Skeletal muscle cell (primary cell): ENCODE measurements at places on chromosomes 4 and X.

DNA sequence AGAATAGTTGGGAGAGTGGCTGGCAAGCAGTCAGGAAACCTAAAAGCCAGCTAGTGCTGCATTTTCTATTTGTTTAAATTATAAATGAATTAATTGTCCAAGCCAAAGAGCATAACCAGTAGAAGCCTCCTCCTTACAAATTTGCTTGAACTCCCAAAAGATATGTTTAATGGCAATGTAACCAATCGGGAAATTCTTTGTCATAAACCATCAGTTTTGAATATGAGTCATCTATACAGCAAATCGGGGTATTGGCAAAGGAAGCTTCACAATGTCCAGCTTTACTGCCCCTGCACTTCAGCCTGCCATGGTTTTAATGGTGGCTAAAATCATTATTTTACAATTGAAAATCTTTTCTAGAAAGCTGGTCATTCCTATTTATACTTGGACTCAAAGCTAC lies 216.6 kb downstream of the SHROOM3 start:
- no peak for DNase-seq

DNA sequence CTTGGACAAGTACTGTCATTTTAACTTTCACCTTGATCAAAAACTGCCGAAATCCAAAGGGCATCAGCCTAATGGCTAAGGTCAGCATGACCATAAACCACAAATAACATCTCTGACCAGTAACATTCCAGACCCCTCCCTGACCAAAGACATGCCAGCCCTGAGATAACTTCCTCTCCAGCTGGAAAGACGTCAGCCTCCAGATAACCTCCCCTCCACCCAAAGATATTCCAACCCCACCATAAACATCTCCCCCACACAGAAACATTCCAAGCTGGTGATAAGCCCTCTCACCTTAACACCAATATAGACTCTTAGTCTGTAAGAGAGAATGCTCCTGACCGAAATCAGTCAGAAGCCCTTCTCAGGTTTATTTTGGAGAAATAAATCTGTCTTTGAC lies 7.4 kb downstream of the PPP1R2C start:
- DNase-seq = no peak

- no peak for DNase-seq
Measured at GRCh38 chrX:42818151-42818921, 40.4 kb upstream of the PPP1R2C start.

DNA sequence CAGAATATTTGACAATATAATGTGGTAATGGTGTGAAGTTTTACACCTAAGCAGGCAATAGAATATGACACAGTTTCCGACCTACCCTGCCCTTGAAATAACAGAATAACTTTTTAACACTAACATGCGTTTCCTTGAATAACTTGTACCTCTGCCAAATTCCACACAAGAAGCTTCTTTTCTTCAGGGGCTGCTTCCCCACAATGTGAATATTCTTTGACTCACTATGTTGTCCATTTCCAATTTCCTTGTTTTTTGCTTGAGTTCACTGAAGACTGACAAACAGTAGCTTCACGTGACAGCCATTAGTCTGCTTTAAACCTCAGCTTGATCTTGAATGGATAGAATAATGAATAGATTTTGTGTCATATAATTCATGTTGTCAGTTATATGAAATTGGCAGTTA lies 14.3 kb downstream of the SHROOM3 start:
- DNase-seq = no peak

DNA sequence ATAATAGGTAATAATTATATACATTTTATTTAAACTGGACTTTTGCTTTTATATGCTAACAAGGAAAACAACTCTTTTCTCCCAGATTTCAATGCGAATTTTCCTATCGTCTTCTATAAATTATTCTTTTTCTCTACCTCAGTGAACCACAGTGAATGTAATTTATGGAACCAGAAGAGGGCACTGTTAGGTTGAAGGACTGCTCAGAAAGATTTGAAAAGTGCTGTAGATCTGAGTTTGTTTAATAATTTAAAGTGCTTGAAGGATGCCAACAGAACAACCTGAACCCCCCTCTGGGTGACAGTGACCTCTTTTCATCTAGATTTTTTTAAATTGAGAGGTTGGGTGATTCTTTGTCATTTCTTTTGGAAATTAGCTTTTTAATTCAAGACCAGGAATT lies 54.9 kb downstream of the PHOX2B start:
- peak; percentile 5 for DNase-seq

DNA sequence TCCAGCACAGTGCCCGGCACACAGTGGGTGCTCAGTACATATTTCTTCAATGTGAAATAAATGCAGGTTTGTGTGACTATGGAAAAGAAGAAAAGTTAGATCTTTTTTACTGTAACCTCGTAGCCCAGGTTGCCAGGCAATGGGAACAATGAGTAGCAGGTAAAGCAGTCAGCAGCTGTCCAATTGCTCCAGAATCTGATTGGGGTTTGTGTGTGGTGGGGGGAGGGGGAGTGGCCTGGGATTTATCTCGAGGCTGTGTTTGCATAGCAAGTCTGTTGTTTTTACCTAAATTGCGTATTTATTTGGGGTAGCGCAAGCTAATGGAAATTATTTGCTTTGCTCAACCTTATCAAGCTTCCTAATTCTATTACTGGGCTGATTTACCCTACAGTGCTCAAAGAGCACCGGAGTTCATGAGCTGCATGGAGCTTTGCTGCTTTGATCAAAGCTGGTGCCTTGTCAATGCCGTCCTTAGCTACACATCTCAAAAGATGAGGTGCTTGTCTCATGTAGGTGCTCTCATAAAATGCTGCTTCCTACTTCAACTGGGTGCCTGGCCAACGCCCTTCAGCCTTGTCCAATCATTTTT lies 145.0 kb upstream of the DGKK start:
- no peak for DNase-seq

DNA sequence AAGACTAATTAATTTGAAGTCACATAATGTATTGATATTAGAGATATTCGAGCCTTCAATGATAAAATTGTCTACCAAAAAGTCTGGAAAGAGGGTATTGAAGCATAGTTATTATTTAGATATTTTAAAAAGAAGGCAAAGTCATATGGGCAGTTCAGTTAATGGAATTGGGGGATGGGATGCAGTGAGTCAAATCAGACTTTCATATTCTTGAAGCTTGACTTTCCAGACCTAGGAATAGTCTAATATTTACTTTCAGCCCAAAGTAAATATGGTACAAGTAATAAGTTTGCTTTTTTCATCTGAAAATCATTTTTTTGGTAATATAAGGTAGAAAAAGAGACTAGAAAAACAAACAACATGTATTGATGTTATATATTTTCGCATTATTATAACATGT lies 2017.8 kb downstream of the C4orf33 start:
- no peak for DNase-seq

- DNase-seq = no peak
Measured at GRCh38 chrX:12115377-12115776, 22.9 kb upstream of the FRMPD4 start.

- no peak for DNase-seq
Measured at GRCh38 chr4:9685692-9686091, 95.7 kb upstream of the DRD5 start.

- peak; percentile 23 for DNase-seq
Measured at GRCh38 chr4:186132577-186133242, 28.2 kb downstream of the FAM149A start.

DNA sequence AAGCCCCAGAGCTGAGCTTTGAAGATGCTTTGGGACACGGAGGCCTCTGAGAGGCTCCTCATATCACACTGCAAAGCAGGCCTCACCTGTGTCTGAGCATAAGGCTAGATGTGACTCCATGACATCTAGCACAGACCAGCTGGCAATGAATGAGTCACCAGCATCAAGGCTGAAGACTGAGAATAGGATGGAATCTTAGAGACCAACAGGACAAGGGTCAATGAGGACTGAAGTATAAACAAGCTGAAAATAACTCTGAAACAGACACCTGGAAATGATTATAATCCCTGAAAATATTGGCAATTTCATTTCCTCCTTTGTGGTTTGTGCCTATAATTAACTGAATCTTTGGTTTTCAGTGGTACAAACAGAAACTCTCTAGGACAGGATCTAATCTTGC lies 87.1 kb upstream of the PRPS1 start:
- DNase-seq = no peak

DNA sequence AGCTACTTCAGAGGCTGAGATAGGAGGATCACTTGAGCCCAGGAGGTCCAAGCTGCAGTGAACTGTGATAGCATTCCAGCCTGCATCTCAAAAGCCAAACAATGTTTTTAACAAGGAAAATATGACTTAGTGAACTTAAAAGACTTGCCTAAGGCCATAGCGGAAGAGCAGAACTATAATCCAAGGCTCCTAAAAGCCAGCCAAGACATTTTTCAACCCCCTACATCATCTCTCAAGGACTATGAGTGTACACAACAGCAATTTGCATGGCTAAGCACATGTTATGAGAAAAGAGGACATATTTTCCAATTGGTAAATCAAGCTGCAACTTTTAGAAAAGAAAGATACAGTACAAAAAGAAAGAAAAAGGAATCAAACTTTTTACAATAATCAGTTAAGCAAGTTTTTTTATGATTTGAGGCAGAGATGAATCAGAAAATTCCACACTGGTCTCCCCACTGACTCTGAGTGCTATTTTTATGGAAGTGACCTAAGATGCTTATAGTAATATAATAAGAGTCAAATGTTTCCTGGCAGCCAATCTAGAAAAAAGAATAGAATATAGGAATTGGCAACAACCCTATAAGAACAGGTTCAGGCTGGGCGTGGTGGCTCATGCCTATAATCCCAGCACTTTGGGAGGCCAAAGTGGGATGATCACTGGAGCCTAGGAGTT lies 9.8 kb upstream of the ACOT9 start:
- DNase-seq = no peak

- DNase-seq = no peak
Measured at GRCh38 chrX:150769408-150769807, 76.2 kb downstream of the MTMR1 start.

- DNase-seq = no peak
Measured at GRCh38 chrX:115409551-115409950, 120.0 kb downstream of the LUZP4 start.

DNA sequence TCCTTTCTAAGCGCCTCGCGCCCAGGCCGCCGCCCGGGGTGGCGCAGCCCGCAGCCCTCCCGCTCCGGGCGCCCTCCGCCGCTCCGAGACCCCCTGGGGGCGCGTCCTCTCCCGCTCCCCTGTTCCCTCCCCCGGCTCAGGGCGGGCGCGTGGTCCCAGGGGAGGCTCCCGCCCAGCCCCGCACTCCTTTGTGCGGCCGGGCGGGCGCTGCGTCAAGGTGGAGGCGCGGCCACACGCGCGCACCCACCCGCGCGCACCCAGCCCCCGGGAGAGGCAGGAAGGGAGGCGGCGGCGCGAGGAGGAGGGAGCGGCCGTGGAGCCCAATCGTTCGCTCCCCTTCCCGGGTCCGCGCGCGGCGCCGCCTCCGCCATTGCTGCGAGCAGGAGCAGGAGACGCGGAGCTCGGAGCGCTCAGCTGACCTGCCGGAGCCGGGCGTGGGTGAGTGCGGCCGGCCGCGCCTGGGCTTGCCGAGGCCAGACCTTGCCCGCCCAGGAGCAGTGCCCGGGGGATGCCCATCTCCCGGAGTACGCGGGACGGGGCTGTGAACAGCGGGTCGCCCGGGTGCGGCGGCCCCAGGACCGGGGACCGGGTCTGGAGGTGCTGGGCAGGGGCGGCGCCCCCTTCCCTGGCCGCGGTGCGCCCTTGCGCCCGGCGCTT lies at the start of gene NSG1:
Gene NSG1, plus strand, starts transcription at position 367 of the 657 bp plus-strand sequence. CDS start 528 bp downstream, outside the sequence.
- no peak for DNase-seq

GRCh38 chrX:3664921-3665320 lies 48.5 kb downstream of the PRKX start:
- DNase-seq = no peak
